Pons (tissue), 1 donor: ENCODE measurements at places on chromosomes 11 and 22.

GRCh38 chr11:79348976-79349682 is 91.7 kb downstream of the TENM4 start:
- no peak for DNase-seq

- DNase-seq = no peak
These were observed 10.1 kb downstream of the DGCR8 start for GRCh38 chr22:20089977-20090729.

DNA sequence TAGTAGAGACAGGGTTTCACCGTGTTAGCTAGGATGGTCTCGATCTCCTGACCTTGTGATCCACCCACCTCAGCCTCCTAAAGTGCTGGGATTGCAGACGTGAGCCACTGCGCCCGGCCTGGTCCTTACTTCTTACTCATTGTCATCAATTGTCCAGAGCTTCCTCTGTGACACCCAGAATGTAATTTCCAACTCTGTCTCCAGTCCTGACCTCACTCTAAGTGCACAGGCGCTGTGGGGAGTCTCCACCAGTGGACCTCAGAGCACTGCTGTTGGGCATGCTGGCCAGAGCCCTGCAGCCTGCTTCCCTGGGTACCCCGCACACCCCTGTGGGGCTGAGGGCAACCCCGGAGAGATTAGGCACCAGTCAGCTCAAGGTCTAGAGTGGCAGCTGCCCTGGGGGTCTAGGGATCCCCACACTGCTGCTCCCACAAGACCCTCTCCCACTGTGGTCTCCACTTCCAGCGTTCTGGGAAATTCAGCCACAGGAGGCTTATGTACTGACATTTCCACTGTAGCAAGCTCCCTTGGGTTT is 1140.3 kb downstream of the TBC1D22A start:
- DNase-seq = no peak

DNA sequence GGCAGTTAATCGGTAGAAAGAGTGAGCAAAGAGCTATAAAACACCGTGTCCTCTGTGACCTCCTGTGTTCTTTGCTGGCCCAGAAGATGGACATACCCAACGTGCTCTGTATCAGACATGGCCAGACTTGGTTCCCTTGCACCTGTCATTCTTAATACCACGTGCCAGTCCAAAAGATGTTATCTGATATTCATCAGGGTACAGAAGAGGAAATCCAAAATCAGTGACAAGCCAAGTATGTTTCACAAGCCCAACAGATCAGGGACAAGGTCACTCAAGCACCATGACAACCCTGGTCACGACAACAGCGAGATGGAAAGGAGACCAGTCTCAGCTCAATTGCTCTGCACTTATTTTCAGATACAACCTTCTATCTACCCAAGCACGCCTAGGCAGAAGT is 3.4 kb downstream of the LRP4 start:
- no peak for DNase-seq
